ENCODE measurements at places on chromosomes 1 and 21.

DNA sequence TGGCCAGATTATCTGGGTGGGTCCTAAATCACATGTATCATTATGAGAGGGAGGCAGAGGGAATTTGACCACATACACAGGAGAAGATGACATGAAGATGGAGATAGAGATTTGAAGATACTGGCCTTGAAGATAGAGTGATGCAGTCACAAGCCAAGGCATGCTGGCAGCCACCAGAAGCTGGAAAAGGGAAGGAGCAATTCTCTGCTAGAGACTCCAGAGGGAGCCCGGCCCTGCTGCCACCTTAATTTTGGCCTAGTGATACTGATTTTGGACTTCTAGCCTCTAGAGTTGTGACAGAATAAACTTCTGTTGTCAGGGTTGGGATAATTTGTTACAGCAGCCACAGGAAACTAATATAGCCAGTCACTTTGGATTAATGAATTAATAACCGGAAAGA is 2.2 kb upstream of the PRDM2 start:
- DNase-seq: peak; percentile 64

GRCh38 chr1:155978973-155979429 is 654 bp upstream of the ARHGEF2 start:
- DNase-seq: peak; percentile 72

DNA sequence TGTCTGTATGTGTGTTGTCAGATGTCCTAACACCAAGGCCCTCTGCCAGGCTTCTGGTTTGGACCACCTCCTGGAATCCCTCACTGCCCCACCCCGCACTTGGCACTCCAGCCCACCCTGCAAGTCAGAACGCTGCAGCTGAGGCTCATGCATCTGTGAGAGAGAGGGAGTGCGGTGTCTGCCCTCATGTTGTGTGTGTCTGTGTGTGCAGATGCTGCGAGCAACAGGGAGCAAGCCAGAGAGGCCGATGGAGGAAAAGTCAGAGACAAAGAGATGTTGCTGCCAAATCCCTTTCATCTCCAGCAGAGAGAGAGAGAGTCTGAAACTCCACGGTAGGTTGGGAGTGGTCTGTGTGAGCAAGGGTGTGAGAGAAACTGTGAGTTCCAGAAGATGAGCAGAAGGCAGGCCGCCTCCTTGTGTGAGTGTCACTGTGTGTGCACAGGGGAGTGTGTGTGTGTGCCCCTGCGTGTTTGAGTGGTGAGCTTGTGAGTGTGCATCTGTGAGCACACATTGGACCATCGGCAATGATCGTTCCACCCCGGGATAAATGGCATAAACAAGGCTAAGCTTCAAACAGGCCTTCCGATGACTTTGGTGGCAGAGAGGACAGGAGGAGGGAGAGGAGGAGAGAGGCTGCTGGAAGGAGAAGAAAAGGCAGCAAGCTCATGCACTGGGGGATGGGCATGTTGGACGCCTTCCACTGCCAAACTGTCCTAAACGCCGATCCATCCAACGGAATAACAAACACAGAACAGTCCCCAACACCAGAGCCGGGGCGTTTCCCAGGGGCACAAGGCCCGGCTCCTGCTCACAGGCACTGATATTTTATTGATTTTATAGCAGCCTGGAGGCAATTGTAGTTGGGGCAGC is 99.2 kb upstream of the GRIK3 start:
- no peak for DNase-seq

DNA sequence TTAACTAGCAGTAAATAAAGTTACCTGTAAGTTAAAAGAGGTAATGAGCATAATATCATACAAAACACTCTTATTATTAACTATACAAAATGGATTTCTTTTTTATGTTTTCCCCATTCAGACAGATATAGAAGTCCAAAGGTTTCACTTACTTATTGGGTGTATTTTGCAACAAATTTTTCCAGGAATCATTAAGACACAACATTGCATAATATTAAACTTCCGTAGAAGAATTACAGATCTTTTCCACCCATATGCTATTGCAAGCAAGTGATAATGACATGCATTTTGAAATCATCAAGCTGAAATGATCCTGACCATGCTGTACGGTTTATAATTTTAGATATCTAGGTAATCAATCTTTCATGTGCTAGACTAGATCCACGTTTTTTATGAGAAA is 957.0 kb downstream of the NCAM2 start:
- no peak for DNase-seq

DNA sequence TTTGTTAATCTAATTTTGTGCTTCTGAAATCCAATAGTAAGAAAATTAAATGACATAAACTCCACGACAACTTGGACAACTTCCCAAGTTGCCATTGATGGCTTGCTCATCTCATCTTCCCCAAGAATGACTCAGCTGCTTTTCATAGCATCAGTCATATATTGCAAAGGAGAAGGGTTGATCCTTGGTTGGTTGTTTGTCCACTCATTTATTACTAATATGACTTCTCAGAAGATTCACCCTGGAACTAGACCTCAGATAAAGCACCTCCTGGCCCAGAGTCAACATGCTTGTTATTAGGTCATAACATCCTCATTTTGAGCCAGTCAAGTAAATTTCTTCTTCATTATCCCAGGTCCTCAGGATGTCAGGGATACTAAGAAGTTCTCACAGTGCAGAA is 2.3 kb upstream of the LCE3D start:
- no peak for DNase-seq

DNA sequence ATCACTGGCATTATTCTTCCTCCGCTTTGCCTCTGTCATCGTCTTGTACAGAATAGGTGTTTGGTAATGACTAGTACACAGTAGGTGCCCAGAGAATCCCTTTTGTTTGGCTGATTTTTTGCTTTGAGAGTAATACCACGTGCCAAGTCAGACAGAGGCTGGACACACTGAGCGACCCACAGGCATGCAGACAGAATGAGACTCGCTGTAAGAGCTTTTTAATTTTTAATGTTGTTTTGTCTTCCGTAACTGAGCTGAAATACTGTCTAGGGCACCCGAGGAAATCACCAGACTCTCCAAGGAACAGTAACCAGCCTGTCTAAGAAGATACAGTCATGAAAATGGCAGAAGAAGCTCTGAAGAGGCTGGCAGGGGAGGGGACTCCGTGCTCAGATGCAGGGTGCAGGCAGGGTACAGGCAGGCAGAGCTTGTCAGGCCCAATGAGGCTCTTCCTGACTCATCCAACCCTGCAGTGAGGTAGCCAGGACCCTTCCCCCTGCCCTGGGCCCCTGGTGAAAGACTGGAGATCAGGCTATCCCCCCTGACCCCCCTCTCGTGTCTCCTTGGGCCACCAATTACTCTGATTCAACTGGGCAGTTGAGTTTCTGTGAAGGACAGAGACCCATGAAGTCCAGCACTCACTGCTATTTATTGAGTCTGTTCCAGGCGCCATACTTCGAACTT is 60.1 kb upstream of the ECE1 start:
- DNase-seq: no peak

DNA sequence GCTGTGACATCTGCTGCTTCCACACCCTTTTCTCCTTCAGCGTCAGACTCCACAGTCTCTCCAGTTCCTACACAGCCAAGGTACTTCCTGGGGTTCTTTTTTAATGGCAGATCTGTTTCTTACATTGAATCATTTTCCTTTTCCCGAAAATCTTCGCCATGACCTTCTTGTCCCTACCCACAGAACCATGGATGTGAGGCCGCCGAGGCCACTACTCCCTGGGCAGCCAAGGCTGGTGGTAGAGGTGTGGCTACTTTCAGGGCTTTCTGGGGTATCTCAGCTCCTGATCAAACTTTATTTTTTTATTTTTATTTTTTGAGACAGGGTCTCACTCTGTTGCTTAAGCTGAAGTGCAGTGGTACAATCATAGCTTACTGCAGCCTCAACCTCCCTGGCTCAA is 9.5 kb upstream of the LIN9 start:
- DNase-seq: no peak

DNA sequence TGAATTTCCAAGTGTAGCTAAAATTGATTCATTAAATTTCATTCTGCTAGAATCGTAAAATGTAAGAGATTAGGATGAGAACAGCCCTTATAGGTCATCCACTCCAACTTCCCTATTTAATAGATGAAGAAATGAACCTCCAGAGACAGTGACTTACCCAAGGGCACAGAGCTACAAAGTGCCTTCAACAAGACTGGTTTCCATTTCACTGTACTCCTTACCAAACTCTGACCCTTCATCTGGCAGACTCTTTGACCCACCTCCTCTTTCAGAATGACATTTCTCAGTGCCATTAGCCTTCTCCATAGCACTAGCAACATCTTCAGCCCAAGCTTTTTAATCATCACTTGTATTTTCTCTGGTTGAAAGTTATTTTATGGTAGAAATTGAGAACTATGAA is 161.3 kb downstream of the NEK7 start:
- no peak for DNase-seq

DNA sequence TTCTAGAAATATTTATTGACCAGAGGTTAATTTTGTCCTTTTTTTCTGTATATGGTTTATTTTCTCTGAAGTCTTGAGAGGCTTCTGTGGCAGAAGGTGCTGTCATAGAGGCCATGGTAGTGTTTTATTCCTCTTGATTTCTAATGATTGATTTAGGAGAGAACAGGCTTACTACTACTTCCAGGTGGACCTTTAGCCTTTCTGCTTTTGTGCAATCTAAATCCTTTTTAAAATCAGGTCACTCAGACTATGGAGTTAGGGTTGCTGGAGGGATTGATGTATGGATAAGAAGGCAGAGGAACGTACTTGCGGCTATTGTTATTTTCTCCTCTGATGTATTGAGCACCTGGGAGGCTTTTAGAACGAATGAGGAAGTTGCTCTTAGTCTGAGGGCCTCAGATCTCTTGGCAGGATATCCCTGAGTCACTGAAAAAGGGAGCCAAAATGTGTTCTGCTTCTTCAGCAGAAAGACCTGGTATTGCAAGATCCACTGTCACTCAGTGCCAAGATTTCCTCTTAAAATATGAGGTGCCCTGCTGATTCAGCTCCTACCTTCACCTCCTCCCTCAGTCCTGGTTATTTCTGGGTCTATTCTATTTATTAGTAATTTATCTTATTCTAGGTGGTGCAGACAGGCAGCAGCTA is 277.4 kb downstream of the ZNF648 start:
- DNase-seq: no peak

- no peak for DNase-seq
Observed at GRCh38 chr1:91897016-91897415, 11.1 kb upstream of the TGFBR3 start.

DNA sequence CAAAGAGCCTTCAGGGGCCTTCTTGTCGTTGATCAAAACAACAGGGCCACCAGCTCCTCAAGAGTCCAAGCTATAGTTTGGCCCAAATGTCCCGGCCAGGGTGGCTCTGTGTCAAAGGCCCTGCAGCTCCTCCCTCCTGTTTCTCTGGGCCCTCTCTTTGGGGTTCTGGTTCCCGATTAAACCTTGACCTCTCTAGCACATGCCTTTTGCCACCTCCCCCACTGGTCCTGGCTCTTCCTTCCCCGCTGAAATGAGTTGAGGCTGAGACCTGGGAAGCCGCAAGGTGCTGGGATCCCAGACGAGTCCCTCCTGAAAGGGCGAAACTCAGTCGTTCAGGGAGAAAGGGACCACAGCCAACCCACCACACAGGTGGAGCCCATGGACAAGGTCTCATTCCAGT is 56.9 kb downstream of the CASZ1 start:
- no peak for DNase-seq

- DNase-seq: no peak
Observed at GRCh38 chr1:211876851-211877590, 46.5 kb upstream of the LPGAT1 start.

- no peak for DNase-seq
Observed at GRCh38 chr1:223225061-223225460, 82.0 kb upstream of the TLR5 start.

DNA sequence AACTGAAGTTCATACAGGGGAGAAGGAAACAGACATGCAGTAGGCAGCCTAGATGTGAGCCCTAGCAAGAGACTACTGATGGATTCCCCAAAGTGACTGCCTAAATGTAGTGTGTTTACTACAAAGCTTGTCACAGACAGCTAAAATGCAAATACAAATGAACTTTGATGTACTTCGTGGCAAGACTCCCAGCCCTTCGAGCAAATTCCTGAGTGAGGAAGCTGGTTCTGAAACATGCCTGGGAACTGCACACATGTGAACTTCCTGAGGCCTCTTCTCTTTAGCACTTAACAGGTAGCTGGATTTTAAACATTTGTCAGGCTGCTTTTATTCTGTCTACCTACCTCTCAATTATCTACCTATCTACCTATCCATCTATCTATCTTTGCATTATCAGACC is 6.7 kb upstream of the IRF2BP2 start:
- DNase-seq: no peak

DNA sequence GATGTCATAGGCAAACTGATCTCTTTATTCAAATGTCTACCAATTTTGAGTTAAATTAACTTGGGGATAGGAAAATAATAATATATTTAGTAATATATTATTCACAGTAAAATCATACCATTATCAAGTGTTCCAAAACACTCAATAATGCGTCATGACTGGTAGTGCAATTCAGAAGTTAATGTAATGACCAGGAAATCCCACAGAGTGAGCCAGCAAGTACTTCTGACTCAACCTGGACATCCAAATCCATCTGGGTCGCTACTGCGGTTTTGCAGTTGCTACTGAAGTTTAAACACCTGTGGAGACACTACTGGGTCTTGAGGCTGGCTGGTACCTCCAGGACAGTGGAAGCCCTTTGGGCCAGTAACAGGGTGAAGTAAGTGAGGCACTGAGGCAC is 44.8 kb downstream of the DPYD start:
- DNase-seq: no peak

GRCh38 chr1:206684478-206685333 is at the start of gene MAPKAPK2:
TSS of gene MAPKAPK2 (plus strand) at chr1:206684905. CDS start at chr1:206685230, 325 bp downstream.
- DNase-seq: peak; percentile 88

DNA sequence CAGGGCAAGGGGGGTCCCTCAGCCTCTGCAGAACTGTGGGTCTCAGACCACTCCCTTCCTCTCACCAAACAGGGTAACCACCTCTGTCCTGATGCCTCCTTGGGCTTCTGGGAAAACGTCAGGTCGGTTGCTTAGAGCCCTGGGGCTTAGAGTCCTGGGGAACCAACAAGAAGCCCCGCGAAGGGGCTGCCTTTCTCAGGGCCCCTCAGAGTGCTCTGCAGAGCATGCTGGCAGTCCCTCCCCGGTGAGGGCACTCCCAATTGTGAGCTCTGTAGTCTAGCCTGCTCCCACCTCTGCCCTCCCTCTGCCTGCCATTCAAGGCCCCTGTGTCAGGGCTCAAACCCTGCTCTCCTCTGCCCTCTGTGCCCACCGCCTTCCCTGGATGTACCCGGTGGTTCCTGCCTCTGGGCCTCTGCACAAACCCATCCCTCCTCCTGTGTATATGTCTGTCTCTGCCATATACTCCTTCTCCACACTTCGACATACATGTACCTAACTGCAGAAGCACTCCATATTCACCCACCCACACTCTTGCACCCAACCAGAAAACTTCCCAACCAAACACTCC is 92.3 kb downstream of the DMRTB1 start:
- DNase-seq: no peak

GRCh38 chr1:56188221-56188620 is 391.1 kb downstream of the PLPP3 start:
- no peak for DNase-seq

- DNase-seq: no peak
Observed at GRCh38 chr1:96882096-96882495, 160.5 kb downstream of the PTBP2 start.

GRCh38 chr1:67005068-67005467 is 48.9 kb downstream of the SLC35D1 start:
- no peak for DNase-seq
